ENCODE measurements at places on chromosomes 2 and 18. TPM values are rescaled to one million over a fixed set of nuclear protein-coding genes. Genes with fewer than 3 reads are reported as not detected.

Gene VWC2L
- not detected for total RNA-seq

Gene TWIST2
- 42.2 TPM for total RNA-seq

Gene ST8SIA3
- total RNA-seq = not detected

Gene PRKRA
- 46.9 TPM for total RNA-seq

Gene GRP
- total RNA-seq = not detected

Gene GPBAR1
- total RNA-seq = not detected

Gene GALNT3
- not detected for total RNA-seq

Gene REG3G
- total RNA-seq = not detected

Gene UGT1A4
- not detected for total RNA-seq

Gene CETN1
- total RNA-seq = not detected

Gene C2orf49
- total RNA-seq = 8.7 TPM

Gene CHRNG
- not detected for total RNA-seq

Gene KCNG2
- 2.3 TPM for total RNA-seq

Gene SDC1
- total RNA-seq = 0.36 TPM

Gene DAPL1
- not detected for total RNA-seq

Gene C1QL2
- total RNA-seq = not detected

Gene HAAO
- not detected for total RNA-seq

Gene RBM44
- total RNA-seq = not detected

Gene CTAGE1
- not detected for total RNA-seq

Gene SCTR
- not detected for total RNA-seq

Gene KCNG3
- total RNA-seq = not detected

Gene BMP10
- not detected for total RNA-seq

Gene ADRA2B
- 0.16 TPM for total RNA-seq

Gene LRPPRC
- total RNA-seq = 31.2 TPM

Gene GULP1
- total RNA-seq = 7.9 TPM

Gene SCN3A
- not detected for total RNA-seq

Gene OR6B3
- not detected for total RNA-seq

Gene ATP6V1B1
- total RNA-seq = 1.1 TPM

Gene LOXHD1
- not detected for total RNA-seq

Gene DOK1
- total RNA-seq = 27.6 TPM

Gene ZNF804A
- not detected for total RNA-seq

Gene CRYGB
- total RNA-seq = not detected

Gene HOXD13
- not detected for total RNA-seq

Gene RMC1
- 19.9 TPM for total RNA-seq

Gene SERPINB4
- total RNA-seq = not detected

Gene GNLY
- total RNA-seq = not detected

All from cardiac atrium fibroblast (primary cell).